ENCODE measurements at places on chromosomes 3 and 15. TPM values are rescaled to one million over a fixed set of nuclear protein-coding genes. Genes with fewer than 3 reads are reported as not detected.

GRCh38 chr3:156303001-156303707 lies 182.8 kb downstream of the KCNAB1 start:
- DNase-seq = no peak

DNA sequence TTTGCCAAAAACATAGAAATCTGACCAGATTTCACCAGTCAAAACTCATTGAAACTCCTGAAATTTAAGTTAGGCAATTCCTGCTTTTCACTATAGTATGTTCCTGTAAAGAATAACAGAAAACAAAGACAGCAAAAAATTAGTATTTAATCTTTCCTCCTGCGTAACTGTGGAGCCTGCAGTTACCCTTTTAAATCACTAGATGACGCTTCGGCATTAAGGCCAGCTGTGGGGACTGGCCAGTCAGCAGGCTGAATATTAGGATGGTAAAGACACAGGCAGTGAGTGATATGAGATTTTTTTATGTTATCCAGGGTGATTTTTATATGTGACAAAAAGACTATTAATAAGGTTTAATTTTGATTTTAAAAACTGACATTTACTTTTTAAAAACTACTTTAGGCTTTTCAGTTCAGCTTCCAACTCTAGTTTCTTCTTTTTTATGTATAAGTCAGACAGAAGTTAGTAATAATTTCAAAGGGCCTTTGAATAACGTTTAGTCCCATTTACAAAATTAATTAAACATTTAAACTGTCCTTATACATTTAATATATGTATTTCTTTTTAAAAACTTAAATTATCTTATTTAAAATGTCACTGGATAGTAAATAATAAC lies 165.1 kb downstream of the PPM1L start:
- peak; percentile 48 for DNase-seq

- DNase-seq = no peak
These were observed 10.7 kb downstream of the COPB2 start for GRCh38 chr3:139378587-139379241.

- no peak for DNase-seq
These were observed 32.1 kb upstream of the UMPS start for GRCh38 chr3:124698030-124698770.

DNA sequence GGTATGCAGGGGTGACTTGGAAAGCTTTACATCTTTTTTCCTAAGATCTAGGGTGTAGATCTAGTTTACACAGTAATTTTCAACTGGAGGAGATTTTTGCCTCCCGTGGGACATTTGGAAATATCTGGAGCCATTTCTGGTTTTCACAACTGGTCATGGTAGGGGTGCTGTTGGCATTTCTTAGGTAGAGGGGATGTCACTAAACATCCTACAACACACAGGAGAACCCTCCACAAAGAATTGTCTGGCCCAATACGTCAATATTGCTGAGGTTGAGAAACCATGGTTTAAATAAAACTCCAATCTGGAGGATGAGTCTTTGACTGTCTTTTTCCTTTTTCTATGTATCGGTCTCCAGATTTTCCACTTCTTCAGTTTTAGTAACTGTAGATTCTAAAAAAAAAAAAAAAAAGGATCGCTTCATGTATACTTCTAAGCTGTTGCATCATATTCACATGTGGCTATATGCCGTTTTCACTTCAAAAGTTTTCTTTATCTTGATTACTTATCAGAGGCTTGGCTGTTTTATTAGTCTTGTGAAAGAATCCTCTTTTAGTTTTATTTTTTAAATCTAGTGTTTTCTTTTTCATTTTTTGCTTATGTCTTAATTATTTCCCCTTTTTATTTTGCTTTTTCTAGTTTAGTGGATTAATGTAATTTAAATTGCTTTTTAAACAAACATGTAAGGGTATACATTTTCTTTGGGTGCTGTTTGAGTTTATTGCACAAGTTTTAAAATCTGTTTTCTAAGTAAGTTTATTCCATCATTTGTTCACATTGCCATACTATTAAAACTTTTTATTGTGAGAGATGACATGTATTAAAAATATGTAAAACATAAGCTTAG lies 21.2 kb downstream of the UBE2Q2 start:
- DNase-seq = peak; percentile 87

DNA sequence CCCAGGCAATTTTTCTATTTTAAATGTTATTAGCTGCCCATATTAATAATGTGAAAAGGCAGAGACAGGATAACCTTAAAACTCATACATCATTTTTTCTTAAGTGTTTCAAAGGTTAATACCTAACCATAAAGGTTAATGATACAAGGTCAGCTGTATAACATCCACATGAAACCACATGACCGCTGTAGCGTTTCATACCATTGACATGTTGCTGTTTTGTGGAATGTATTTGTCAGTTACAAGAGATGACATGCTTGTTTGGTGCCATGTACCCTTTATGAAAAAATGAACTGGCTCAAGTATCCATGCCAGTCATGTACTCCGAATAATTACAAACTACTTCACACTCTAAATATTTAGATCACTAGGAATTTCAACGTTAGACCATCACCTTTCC lies 207.4 kb downstream of the FMN1 start:
- no peak for DNase-seq

GRCh38 chr3:78268087-78268486 lies 1228.2 kb downstream of the ROBO2 start:
- no peak for DNase-seq

IMPG2 gene
- 0.32 TPM for total RNA-seq

- peak; percentile 55 for DNase-seq
These were observed at the start of gene MGLL for GRCh38 chr3:127822041-127822681. Gene MGLL (minus strand): TSS chr3:127822515. CDS start chr3:127822318, 197 bp downstream.

- peak; percentile 62 for DNase-seq
These were observed 12.6 kb upstream of the STARD5 start for GRCh38 chr15:81336568-81336967.

GRCh38 chr3:5304188-5304587 lies 116.7 kb downstream of the EDEM1 start:
- no peak for DNase-seq

- no peak for DNase-seq
These were observed 7.6 kb upstream of the LRRC2 start for GRCh38 chr3:46573701-46574100.

GRCh38 chr3:47452453-47453215 lies 23.1 kb downstream of the SCAP start:
- DNase-seq = no peak

GRCh38 chr3:2082871-2083480 lies 15.7 kb upstream of the CNTN4 start:
- no peak for DNase-seq

GRCh38 chr3:48855681-48856447 lies 8.2 kb upstream of the PRKAR2A start:
- DNase-seq = no peak

SLC24A5 gene
- total RNA-seq = not detected
